ENCODE measurements at places on chromosomes 5 and 9. TPM values are rescaled to one million over a fixed set of nuclear protein-coding genes. Genes with fewer than 3 reads are reported as not detected.

GFPT2 gene
- polyA plus RNA-seq: 8.6 TPM

BAAT gene
- polyA plus RNA-seq: 1.7 TPM

PKD2L2 gene
- polyA plus RNA-seq: 0.83 TPM

KIAA0825 gene
- 2.2 TPM for polyA plus RNA-seq

GCNT4 gene
- 0.15 TPM for polyA plus RNA-seq

MARCHF11 gene
- polyA plus RNA-seq: not detected

NKD2 gene
- polyA plus RNA-seq: 2.4 TPM

ANKRD20A1 gene
- 0.33 TPM for polyA plus RNA-seq

AFAP1L1 gene
- polyA plus RNA-seq: 106 TPM

LCN15 gene
- 0.49 TPM for polyA plus RNA-seq

FOXD1 gene
- polyA plus RNA-seq: 0.76 TPM

GGTA1 gene
- 9.1 TPM for polyA plus RNA-seq

VCAN gene
- 201 TPM for polyA plus RNA-seq

CCNH gene
- 23.3 TPM for polyA plus RNA-seq

HSPA5 gene
- 124 TPM for polyA plus RNA-seq

GZMA gene
- 0.67 TPM for polyA plus RNA-seq

KIF24 gene
- polyA plus RNA-seq: 15.9 TPM

PCDHGC4 gene
- polyA plus RNA-seq: 1.8 TPM

WWC1 gene
- 0.35 TPM for polyA plus RNA-seq

OTP gene
- polyA plus RNA-seq: not detected

PCDHB12 gene
- 2.5 TPM for polyA plus RNA-seq

CAMK2A gene
- 96.2 TPM for polyA plus RNA-seq

SMIM33 gene
- polyA plus RNA-seq: not detected

ISL1 gene
- polyA plus RNA-seq: 0.08 TPM

TAF11L11 gene
- polyA plus RNA-seq: not detected

GAS1 gene
- polyA plus RNA-seq: 64.7 TPM

FBLL1 gene
- polyA plus RNA-seq: 0.86 TPM

SHB gene
- 5.9 TPM for polyA plus RNA-seq

CNTNAP3B gene
- polyA plus RNA-seq: 5.6 TPM

CER1 gene
- polyA plus RNA-seq: 0.46 TPM

ANKRD33B gene
- polyA plus RNA-seq: 1.8 TPM

SMIM32 gene
- not detected for polyA plus RNA-seq

Measured in forelimb muscle (tissue), 1 donor.